Stimulated activated CD8-positive, alpha-beta memory T cell treated with anti-CD3 and anti-CD28 coated beads, Interleukin-2, amount 100 ng/mL, for 48 hours (primary cell): ENCODE measurements at places on chromosomes 3 and 15.

GRCh38 chr3:23455084-23455483, 252.0 kb downstream of the UBE2E2 start:
- no peak for DNase-seq

DNA sequence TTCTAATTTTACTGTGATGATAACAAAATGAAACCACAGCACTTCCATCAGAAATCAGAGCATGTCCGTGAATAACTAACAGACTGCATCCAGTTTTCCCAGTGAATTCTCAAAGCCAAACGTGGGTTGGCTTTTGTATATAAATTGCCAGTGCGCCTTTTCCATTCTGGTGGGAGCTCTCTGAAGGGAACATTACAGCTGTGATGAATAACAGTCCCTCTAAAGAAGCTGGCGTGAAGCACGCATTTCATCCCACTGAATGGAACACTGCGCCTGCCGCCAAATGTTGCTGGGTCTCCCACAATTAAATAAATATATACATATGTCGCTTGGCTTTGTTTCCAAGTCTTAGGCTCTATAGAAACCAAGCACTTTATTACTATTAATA, 113.0 kb upstream of the PFN2 start:
- no peak for DNase-seq

DNA sequence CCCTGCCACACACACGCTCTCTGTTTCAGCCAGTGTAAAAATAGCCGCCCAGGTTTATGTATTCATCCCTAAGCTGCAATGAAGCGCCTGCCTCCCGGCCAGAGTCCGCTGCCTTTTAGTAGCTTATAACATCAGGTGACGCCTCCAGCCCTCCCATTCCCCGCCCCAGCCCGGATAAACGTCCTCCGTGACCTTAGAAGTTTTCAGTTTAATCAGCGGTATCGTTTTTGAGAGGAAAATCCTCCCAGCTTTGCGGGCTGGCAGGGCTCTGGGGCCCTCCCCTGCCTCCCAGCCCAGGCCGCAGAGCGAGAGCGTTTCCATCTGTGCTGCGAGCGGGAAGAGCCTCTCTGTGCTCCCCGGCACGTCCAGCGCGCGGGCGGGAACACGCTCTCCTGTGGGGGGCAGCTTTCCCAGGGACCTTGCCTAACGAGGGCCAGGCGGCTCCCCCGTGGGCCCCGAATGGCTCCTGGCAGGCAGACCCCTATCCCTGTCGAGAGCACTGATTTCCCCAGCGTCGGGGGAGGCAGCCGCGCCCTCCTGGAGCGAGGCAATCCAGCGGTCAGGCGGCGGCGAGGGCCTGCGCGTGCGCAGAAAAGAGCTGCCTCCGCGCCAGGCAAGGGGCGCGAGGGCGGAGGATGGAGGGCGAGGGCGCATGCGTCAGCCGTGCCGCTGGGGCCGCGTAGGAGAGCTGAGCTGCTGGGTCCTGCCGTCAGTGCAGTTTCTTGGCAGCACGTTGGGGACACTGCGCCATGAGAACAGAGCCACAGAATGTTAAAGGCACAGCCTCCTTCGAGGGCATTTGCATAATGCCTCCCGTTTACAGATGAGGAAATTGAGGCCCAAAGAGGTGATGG, 71.1 kb downstream of the CCNL1 start:
- DNase-seq: peak; percentile 89

- DNase-seq: no peak
Observed at GRCh38 chr3:11548721-11549131, 95.0 kb downstream of the VGLL4 start.

- DNase-seq: no peak
Observed at GRCh38 chr15:80982205-80982604, 7.4 kb downstream of the MESD start.

DNA sequence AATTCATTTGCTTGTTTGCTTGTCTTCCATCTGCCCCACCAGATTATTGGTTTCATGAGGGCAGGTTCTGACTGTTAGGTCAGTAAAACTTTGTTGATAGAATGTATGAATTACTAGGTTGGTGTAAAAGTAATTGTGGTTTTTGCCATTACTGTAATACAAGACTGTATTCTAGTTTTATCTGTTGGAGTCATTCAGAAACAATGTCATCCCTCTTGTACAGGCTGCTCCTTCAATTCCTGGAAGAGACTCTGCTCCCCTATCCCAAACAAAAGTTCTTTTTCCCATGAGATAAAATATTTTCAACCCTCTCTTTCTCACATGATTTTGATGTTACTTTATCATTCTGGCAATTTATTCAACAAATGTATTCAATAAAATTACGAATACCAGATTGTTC, 115.0 kb downstream of the CHST2 start:
- no peak for DNase-seq

- DNase-seq: no peak
Observed at GRCh38 chr3:111715911-111716523, 120.9 kb upstream of the ZBED2 start.

DNA sequence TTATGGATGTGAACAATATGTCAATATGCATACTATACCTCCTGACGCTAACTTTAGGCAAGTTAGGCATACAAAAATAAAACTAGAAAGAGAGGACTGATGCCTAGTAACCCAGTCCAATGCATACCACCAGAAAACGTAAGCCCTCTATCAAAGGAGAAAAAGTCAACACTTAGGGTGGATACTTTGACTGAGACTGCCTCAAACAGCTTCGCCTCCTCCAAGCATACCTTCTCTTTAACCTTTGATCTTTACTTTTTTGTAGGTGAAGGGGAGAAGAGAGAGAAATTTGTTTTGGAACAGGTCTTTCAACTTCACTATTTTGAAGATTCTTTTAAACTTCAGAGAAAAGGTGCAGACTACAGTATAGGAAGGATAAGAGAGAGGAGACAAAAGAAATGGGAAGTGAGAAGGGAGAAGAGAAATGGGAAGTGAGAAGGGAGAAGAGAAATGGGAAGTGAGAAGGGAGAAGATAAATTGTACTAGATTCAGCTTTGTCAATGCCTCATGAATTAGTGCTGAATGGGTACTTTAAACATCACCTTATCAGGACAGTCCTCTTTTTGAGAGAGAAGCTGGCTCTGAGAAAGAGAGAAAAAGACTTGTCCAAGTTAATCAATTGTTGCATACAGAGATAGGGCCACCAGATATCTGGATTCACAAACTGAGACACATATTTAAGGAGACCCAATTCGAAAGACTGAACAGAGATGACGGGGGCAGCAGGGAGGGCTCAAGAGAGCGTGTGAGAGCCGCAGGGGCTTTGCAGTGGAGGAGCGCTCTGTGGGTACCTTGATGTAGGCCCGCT, 1.0 kb downstream of the P3H2 start:
- no peak for DNase-seq

DNA sequence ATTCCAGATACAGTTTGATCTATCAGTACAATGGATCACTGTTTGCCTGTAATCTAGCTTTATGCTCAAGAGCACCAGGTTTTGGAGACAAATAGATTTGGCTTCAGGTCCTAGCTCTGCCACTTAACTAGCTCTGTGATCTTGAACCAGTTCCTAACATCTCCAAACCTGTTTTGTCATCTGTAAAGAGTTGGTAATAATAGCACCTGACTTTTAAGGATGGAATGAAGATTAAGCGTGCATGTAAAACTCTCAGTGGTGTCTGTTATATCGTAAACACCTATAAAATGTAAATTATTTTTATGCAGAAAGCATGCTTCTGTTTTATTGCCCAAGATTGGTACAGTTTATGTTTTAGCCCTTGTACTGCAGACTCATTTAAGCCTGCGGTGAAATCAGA, 36.5 kb downstream of the ZFAND6 start:
- no peak for DNase-seq

- no peak for DNase-seq
Observed at GRCh38 chr3:129567939-129568338, 25.0 kb downstream of the H1-8 start.
